ENCODE measurements at places on chromosomes 6 and 20.

DNA sequence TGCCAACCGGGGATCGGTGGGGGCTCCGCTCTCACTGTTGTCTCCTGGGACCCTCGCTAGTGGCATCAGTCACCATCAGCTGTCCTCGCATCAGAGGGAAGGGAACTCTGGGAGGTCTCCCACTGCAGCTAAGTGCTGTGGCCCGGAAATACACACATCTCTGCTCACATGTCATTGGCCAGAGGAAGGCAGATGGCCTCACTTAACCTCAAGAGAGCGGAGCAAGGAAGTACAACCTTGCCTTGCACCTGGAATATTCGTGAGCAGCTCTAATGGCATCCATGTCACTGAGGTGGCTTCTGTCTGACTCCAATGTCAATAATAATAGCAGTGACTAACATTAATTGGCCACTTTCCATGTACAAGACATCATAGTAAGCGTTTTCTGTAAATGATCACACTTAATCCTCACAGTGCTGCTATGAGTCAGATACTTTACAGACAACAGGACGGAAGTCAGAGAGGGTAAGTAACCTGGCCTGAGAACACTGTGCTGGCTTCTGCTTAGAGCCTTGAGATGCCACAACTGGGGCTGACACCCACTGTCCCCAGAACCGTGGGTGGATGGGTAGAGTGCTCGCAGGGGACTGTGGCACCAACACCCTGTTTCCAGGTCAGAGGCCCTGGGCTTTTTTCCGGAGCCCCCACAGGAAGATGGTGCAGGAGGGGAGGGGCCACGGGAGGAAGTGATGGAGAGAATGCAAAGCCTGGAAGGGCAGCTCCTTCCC, 6.0 kb downstream of the LHFPL5 start:
- DNase-seq, result no peak

- DNase-seq, result no peak
These were observed 83.9 kb downstream of the SOD2 start for GRCh38 chr6:159608961-159609651.

- DNase-seq, result no peak
These were observed 18.5 kb upstream of the PHACTR3 start for GRCh38 chr20:59585714-59586409.

DNA sequence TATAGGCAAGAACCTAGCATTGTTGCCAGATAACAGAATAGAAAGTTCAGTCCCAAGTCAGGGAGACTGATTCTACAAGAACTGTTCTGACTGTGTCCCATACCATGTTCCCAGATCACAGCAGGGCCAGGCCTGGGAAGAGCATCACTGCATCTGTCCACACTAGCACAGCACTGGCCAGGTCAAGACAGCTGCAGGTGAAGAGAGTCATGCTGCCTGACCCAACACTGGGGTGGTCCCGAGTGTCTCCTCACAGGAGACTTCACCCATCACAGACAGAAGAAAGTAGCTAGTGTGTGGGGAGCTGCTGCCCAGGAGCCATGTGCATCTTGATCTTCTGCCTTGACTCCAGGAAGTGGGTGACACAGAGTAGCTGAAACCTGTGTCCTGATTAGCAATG, 1.3 kb upstream of the CST9L start:
- DNase-seq, result no peak

GRCh38 chr6:169190970-169191369, 62.7 kb downstream of the THBS2 start:
- DNase-seq, result no peak

DNA sequence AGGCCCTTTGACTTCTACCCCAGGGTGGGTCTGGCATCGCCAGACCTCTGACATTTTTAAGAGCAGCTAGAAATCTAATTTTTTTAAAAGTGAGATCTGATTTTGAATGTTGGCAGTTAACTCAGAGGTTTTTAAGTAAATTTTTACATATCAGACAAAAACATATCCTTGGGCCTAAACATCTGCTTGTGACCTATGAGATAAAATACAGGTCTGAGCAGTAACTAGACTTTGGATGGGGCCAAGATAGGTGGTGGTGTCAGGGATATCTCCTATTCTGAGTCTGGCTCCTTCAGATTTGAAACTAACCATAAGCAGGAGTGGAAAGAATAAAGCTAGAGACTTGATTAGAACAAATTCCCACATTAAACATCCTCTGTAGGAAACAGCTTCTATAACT, 17.6 kb downstream of the RALY start:
- DNase-seq, result no peak

- no peak for DNase-seq
These were observed 1.7 kb downstream of the CDC25B start for GRCh38 chr20:3797592-3798372.

GRCh38 chr20:15613530-15613929, 959.7 kb downstream of the KIF16B start:
- DNase-seq, result no peak

DNA sequence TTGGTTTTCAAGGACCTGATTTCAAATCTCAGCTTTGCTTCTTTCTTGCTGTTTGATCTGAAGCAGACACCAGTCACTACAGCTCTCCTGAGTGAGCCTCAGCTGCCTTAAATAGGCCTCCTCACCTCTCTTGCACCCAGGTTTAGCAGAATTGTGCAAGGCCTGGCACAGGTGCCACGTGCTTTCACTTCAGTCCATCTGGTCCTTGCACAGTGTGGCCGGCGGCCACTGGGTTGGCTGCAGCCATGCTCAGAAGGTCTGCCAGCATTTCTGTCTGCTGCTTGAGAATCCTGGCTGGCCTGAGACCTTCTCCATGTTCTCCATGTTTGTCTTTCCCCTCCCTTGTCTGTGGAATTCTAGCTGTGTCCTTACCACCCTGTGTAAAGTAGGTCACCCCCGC, 14.5 kb upstream of the DAAM2 start:
- DNase-seq, result no peak

DNA sequence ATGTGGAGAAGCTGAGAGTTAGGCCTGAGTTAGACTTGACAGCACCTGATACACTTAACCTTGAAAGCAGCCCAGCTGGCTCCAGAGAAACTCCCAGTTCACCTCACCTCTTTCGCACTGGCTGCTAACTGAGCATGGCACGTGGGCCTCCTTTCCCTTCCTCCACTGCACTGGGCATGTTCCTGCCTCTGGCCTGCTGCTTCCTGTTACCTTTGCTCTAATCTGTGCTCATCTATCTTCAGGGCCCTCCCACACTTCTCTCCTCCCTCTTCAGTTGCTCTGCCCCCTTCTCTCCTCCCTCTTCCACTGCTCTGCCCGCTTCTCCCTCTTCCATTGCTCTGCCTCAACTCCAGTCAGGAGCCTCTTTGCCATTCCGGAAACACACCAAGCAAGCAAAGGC, 13.7 kb upstream of the UBE2V1 start:
- DNase-seq, result no peak

GRCh38 chr6:158766621-158767455, 52.3 kb downstream of the EZR start:
- no peak for DNase-seq

DNA sequence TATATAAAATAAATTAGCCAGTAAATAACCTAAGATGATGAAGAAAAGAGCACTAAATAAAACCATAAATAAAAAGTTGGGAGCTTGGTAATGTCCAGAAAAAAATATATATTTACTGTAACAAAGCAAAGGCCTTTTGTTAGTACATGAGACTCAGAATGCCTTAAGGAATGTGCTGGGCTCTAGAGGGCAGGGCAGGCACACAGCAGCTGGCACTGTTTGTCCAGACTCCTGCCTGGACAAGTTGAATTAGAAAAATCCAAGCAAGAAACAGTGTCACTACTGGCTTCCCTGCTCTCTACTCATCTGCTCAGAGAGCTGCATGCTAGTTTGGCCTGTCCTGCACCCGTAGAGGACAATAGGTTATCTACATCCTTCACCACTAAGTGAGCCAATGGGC, 8.8 kb downstream of the DEFB129 start:
- no peak for DNase-seq

- no peak for DNase-seq
These were observed 55.0 kb upstream of the PHACTR1 start for GRCh38 chr6:12661432-12662089.

DNA sequence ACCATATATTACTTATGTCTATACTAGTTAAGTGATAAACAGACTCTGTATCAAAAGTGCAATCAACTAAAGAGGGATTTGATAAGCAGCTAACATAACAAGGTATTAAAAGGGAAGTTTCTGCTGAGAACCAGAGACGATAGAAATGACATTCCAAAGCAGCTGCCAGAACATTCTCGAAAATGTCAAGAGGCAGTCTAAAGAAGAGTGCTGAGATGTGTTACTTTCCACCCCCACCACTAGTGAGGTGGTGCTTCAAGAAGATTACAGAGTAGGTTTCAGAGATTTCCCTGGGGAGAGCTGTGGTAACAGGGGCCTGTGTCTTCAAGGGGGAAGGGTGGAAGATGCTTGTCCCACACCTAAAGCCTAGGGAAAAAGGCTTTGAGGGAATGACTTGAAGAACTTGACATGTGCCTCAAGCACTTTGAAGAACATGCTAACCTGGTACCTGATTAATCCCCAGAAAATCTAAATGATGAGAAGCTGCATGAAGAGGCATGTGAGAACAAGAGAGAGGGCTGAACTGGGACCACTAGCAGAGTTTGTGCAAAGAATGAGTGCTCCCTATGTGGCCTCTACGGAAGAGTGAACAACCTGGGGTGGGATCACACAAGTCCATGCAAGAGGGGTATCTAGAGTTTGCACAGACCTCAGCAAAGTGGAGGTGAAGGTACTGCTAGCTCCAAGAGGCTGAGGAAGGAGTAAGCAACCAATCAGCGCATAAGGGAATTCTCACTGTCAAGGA, 5.0 kb downstream of the FAM184A start:
- DNase-seq, result no peak

- no peak for DNase-seq
These were observed 29.9 kb downstream of the MKKS start for GRCh38 chr20:10404023-10404628.

- no peak for DNase-seq
These were observed 181.8 kb downstream of the TTLL2 start for GRCh38 chr6:167506443-167507301.

DNA sequence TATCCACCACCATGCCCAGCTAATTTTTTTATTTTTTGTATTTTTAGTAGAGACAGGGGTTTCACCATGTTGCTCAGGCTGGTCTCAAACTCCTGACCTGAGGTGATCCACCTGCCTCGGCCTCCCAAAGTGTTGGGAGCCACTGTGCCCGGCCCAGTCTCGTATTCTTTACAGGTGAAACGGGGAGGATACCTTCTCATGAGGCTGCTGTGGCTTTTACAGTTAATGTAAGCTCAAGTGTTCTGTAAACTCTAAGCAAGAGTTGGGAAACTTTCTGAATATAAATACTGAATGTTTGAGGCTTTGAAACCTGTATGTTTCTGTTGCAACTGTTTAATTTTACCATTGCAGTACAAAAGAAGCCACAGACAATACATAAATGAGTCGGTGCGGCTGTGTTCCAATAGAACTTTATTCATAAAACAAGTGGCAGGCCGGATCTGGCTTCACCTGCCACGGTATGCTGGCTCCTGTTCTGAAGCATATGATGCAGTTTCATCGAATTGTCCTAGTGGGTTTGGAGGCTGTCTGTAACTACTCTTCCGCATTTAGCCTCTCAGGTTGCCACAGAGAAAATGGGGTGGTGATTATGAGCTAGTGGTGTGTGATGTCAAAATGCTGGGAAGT, 192.5 kb upstream of the ZFP64 start:
- DNase-seq, result no peak

- no peak for DNase-seq
These were observed 32.6 kb downstream of the TFAP2B start for GRCh38 chr6:50851049-50851845.

GRCh38 chr20:62039738-62040137, 25.9 kb downstream of the TAF4 start:
- DNase-seq, result no peak

- no peak for DNase-seq
These were observed 40.4 kb upstream of the SCML4 start for GRCh38 chr6:107864226-107865127.

DNA sequence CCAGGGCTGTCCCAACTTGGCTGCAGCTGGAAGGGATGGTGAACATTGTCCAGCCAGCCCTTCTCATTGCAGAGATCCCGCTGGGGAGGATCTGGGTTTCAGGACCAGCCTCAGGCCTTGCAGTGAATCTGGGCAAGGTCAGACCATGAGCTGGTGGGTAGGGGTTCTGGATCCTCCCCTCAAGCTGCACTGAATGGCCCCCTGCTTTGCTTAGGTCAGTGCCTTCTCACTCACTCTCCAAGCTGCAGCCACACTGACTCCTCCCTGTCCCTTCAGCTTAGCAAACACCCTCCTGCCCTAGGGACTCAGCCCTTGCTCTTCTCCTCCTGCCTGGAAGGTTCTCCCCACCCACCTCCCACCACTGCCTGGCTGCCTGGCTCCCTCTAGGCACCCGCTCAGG, 95.3 kb upstream of the KCNG1 start:
- DNase-seq, result no peak

- DNase-seq, result no peak
These were observed 45.7 kb downstream of the NKAIN2 start for GRCh38 chr6:123849406-123849805.

- DNase-seq, result no peak
These were observed 90.7 kb downstream of the TRMT6 start for GRCh38 chr20:5859608-5860007.

- no peak for DNase-seq
These were observed 714 bp upstream of the RTEL1 start for GRCh38 chr20:63657260-63657936.

DNA sequence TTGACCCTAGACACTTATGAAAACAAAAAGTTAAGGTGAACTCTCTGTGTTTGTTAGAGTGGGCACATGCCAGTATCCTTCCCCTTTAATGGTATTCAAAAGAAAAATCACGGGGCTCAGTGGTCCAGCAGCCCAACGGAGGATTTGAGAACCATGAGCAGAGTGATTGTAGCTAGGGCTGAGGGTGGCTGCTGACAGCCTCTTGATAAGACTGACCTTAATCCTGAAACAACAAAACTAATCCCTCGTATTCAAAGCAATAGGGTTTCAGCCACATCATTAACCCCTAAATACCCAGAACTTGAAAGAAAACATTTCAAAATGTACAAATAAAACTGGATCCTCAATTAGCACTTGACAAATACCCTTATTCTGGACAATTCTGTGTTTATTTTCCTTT, 95.1 kb downstream of the SNAP25 start:
- DNase-seq, result no peak

- no peak for DNase-seq
These were observed 21.0 kb upstream of the OCSTAMP start for GRCh38 chr20:46571418-46571817.

GRCh38 chr6:7042654-7043545, 64.9 kb upstream of the RREB1 start:
- no peak for DNase-seq

- DNase-seq, result no peak
These were observed 240.8 kb downstream of the ZNF217 start for GRCh38 chr20:53352727-53353440.
